ENCODE measurements at places on chromosomes 3 and 15.

GRCh38 chr3:115251509-115251908 is 104.4 kb upstream of the ZBTB20 start:
- H3K36me3 ChIP-seq = no peaks in the 10 kb centered on the region
- no peak for DNase-seq
- no peak overlapping the region for H3K27ac ChIP-seq
- no peaks in the 10 kb centered on the region for H3K27me3 ChIP-seq
- H3K4me1 ChIP-seq = peaks cover 20% of the 10 kb centered on the region

- no peak for DNase-seq
- H3K4me1 ChIP-seq = no peaks in the 10 kb centered on the region
- no peak overlapping the region for H3K4me3 ChIP-seq
- no peak overlapping the region for H3K27ac ChIP-seq
- H3K27me3 ChIP-seq = no peaks in the 10 kb centered on the region
Measured at GRCh38 chr15:90286678-90287077, 21.2 kb downstream of the NGRN start.

DNA sequence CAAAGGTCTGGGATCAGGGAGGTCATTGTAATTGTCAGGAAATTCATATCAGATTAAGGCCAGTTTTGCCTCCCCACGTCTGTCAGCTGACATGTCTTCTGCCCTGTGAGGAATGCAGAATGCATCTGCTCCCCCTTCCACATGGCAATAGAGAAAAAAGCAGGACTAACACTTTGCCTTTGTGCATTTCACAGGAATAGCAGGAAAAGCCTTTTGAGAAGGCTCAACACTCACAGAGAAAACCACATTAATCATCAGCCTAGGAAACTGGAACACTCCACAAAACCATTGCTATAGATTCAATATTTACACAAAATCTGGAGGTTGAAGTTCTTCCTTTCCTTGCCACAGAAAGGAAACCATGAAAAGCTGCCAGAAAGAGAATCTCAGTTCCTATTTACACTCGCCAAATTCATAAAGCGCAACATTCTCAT is 165.2 kb upstream of the HES1 start:
- H3K36me3 ChIP-seq = no peaks in the 10 kb centered on the region
- no peak for DNase-seq
- no peak overlapping the region for H3K27ac ChIP-seq
- no peak overlapping the region for H3K4me3 ChIP-seq

DNA sequence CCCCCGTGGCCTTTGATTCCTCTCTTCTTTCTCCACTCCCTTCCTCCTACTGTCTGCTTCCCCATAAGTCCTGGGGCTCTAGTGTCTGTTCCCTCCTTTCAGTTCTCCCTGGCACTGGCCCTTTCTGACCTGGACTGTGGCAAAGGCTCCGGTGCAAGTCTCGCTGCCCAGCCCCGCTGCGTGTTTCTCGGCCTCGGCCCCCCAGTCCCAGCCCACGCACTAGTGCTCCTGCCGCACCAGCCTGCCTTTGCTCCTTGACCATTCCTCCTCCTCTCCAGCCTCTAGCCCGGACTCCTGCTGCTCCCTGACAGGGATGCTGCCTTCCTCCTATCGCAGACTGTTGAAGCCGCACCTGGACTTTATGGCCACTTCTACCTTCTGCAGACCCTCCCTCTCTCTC is 2.1 kb downstream of the TM6SF1 start:
- no peak for DNase-seq
- no peak overlapping the region for H3K27ac ChIP-seq
- no peaks in the 10 kb centered on the region for H3K36me3 ChIP-seq
- H3K4me3 ChIP-seq = no peak overlapping the region
- peaks cover 5% of the 10 kb centered on the region for H3K27me3 ChIP-seq

DNA sequence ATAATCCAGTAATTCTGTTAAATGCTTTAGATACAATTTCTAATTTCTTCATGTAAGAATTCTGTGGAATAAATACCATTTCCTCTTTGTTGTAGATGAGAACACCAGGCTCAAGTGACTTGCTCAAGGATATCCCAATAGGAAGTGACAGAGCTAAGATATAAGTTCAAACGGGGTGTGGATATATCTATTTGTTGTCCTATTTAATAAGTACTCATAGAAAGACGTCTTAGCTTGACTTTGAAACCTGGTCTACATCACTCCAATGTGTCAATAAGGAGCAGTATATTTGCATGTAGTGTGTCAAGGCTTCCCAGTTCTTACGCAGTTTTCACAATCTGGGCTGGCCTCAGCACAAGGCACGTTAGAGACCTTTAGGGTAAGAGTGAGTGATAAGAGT is 4.7 kb upstream of the GCSAM start:
- no peaks in the 10 kb centered on the region for H3K36me3 ChIP-seq
- H3K4me1 ChIP-seq = peaks cover 4% of the 10 kb centered on the region
- H3K4me3 ChIP-seq = no peak overlapping the region
- H3K27ac ChIP-seq = no peak overlapping the region
- H3K27me3 ChIP-seq = no peaks in the 10 kb centered on the region

DNA sequence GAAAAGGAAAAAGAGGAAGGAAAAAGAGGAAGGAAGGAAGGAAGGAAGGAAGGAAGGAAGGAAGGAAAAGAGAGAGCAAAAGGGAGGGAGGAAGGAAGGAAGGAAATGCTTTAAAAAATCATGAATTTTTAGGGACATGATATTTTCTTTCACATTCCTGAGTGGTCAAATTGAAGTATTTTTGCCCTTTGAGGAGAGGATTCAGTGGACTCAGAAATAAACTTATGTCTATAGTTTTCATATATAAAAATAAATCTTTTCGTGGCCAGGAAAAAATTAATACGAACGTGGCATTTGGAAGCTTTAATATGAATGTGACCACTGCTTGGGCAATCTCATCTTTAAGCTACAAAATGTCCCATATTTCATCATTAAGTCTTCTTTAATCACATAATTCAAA is 183.0 kb upstream of the TMCO5A start:
- H3K36me3 ChIP-seq = no peaks in the 10 kb centered on the region
- DNase-seq = no peak
- H3K27ac ChIP-seq = no peak overlapping the region
- H3K4me1 ChIP-seq = no peaks in the 10 kb centered on the region
- H3K27me3 ChIP-seq = peaks cover 11% of the 10 kb centered on the region

DNA sequence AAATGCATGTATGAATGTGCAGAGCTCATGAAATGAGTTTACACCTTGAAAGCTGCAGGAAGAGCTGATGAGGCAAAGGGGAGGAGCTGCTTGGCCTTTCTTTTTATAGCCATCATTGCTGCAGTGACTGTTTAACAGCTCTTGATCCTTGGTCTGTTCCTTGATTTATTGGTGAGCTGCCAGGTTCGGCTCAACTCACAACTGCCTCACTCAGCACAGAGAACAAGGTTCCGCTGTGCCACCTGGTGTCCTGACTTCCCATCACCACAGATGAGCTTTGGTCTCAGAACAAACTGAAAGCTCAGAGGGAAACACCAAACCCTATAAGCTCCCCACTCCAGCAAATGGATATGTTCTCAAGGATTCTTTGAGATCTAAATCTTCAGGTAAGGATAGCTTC is 626.1 kb downstream of the MAGI1 start:
- H3K36me3 ChIP-seq = no peaks in the 10 kb centered on the region
- no peaks in the 10 kb centered on the region for H3K27me3 ChIP-seq
- no peak overlapping the region for H3K27ac ChIP-seq
- H3K4me3 ChIP-seq = no peak overlapping the region
- DNase-seq = no peak
- H3K4me1 ChIP-seq = no peaks in the 10 kb centered on the region

GRCh38 chr15:100732211-100733055 is 130.0 kb downstream of the ASB7 start:
- peak overlapping the region; percentile 56 for H3K27ac ChIP-seq
- no peak overlapping the region for H3K4me3 ChIP-seq
- peaks cover 30% of the 10 kb centered on the region for H3K4me1 ChIP-seq

DNA sequence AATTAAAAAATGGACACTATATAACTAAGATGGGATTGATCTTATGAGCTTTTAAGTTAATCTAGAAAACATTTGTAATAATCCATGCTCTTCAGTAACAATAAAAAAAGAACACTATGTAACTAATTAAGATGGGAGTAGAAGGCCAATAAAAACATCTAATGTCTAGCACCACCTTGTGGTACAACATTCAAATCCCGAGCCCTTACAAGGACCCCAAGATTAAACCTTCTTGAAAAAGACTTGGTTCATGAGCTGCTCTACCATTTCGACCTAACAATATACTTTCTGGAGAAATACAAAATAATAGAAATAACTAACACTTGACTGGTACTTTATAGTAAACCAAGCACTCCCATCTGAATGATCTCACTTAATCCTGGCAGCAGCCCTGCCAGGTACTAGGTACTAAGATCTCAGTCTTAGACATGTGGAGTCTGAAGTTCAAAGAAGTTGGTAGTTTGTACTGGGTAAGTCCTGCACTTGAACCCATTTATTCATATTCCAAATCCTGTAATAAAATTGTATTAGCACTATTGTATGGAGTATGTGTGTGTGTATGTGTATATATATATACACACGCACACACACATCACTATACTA is 21.8 kb downstream of the METTL6 start:
- H3K36me3 ChIP-seq = peaks cover 4% of the 10 kb centered on the region
- no peaks in the 10 kb centered on the region for H3K4me1 ChIP-seq
- no peak overlapping the region for H3K4me3 ChIP-seq
- DNase-seq = no peak
- H3K27me3 ChIP-seq = no peaks in the 10 kb centered on the region

DNA sequence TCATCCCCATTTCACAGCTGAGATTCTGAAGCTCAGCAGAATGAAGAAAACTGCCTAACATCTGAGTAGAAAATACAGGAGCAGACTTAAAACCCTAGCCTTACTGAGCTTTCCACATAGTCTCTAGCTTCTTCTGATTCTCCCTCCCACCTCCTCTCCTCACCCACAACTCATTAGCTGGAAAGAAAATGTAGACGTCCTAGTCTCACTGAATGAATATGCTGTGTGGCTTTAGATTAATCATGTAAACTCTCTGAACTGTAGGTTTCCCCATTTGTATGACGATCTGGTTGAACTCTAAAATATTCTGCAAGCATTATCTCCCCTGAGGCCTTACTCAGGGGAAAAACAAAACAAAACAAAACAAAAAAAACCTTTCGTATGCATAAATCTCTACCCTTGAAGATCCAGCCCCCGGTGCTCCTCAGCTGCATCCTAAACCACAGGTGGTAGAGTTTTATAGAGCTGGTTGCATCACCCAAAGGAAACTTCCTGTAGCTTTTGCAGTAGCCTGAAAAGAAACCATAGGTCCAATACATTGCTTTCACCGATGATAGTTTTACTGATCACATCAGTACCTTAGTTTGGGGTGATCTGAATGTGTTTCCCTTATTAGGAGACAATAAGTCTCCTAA is 40.6 kb downstream of the FOXB1 start:
- H3K4me3 ChIP-seq = no peak overlapping the region
- H3K27me3 ChIP-seq = no peaks in the 10 kb centered on the region
- H3K36me3 ChIP-seq = no peaks in the 10 kb centered on the region
- H3K4me1 ChIP-seq = peaks cover 15% of the 10 kb centered on the region
- no peak for DNase-seq
- H3K27ac ChIP-seq = no peak overlapping the region

DNA sequence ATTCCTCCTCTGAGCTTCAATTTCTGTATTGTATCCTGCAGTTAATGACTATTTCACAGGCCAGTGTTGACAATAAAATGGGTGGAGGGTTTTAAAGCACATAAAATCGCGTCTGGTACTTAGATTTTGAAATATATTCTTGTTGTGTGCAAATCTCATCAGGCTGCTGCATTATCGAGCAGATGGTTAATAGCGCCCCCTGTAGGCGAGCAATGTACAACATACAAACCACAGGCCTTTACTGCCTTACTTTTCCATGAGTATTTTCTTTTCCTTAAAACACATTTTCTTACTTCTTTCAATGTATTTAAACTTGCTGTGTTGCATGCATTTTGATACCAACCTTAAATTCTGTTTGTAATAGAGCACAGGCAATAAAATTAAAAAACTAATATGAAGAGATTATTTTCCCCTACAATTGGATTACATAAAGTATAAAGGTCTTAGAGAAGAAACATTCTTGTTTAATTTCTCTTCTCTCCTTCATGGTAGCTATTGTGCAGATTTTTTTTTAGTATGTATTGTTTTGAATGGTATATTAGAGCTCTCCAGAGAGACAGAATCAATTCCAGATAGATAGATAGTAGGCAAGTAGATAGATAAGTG is 608.4 kb downstream of the CADM2 start:
- H3K36me3 ChIP-seq = no peaks in the 10 kb centered on the region
- H3K4me3 ChIP-seq = no peak overlapping the region
- H3K4me1 ChIP-seq = no peaks in the 10 kb centered on the region

DNA sequence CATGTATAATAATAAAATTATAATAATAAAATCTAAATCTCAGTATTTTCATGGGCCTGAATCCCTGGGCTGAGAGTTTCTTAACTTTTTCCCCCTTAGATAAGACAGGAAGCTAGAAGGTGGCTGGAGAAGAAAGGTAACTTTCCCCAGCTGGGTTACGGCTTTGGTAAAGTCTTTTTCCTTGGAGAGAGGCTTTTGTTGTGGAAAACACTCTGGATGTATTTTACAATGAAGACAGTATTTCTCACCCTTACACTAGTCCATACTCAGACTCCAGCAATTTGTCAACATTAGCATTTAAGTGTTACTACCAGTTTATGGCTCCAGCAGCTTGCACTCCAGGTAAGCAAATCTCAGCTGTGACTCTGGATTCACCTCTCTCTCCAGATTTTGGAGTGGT is 34.9 kb downstream of the APH1B start:
- no peaks in the 10 kb centered on the region for H3K4me1 ChIP-seq
- no peaks in the 10 kb centered on the region for H3K36me3 ChIP-seq
- H3K27me3 ChIP-seq = no peaks in the 10 kb centered on the region
- no peak for DNase-seq
- H3K27ac ChIP-seq = no peak overlapping the region
- H3K4me3 ChIP-seq = no peak overlapping the region

DNA sequence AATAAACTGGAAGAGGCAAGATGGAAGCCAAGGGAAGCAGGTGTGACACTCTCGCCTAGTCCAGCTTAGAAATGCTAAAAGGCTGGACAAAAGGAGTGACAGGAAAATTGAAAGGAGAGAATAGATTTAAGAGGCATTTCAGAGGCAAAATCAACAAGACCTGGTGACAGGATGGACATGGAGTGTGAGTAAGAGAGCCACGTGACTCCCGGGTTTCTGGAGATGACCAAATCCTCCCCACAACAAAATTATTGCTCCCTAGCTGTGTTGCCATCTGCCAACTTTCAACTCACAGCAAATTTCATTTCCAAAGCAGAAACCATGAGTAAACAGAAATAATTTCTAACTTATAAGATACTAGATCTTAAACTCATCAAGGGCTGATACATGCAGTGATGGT is 52.6 kb downstream of the MTHFS start:
- no peak for DNase-seq
- no peak overlapping the region for H3K27ac ChIP-seq
- H3K4me1 ChIP-seq = no peaks in the 10 kb centered on the region
- H3K4me3 ChIP-seq = no peak overlapping the region
- H3K27me3 ChIP-seq = no peaks in the 10 kb centered on the region

GRCh38 chr15:63893866-63894661 is 60.3 kb upstream of the HERC1 start:
- H3K4me3 ChIP-seq = no peak overlapping the region
- H3K4me1 ChIP-seq = no peaks in the 10 kb centered on the region
- no peaks in the 10 kb centered on the region for H3K27me3 ChIP-seq
